ENCODE measurements at places on chromosomes 7 and 10. TPM values are rescaled to one million over a fixed set of nuclear protein-coding genes. Genes with fewer than 3 reads are reported as not detected.

The HYAL4 gene
- not detected for polyA plus RNA-seq

DNA sequence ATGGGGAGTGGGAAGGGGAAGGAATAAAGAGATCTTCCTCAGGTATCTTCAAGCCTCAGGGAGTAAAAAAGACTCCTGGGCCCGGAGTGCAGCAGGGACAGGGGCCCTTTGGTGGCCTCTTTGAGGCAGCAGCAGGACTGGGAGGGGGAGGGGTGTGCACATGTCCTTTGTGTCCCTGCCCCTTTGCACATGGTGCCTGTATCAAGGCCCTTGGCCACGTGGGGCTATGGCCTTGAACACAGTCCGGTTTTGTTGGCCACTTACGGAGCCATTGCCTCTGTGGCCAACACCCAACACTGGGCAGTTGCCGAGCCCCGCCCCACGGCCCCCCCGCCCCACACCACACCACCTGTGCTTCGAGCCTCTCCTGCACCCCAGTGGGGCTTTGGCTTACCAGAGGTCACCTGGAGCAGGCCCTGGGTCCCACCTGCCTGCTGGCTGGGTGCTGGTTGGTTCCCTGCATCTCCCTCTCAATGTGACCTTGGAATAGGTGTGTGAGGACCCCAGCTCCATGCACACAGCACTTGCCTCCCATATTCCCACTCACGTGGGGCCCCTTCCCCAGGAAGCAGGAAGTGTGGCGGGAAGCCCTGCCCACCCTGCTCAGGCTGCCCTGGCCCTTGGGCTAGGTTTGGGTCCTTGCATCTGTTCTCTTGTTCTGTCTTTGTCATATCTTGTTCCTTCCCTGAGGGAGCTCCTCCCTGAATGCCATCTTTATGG is 5.4 kb downstream of the SAP25 start:
- no peak for DNase-seq

DNA sequence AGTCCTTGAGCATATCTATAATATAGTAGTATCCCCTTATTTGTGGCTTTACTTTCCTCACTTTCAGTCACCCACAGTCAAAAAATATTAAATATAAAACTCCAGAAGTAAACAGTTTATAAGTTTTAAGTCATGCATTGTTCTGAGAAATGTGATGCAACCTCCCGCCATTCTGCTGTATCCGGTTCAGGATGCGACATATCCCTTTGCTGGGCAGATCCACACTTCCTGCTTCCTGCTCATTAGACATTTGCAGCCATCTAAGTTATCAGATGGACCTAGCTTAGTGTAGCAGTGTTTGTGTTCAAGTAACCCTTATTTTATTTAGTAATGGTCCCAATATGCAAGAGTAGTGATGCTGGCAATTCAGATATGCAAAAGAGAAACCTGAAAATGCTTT is 38.9 kb upstream of the BMS1 start:
- DNase-seq, result no peak

GRCh38 chr7:105369944-105370343 is 18.8 kb downstream of the SRPK2 start:
- DNase-seq, result no peak

The IGFBP1 gene
- polyA plus RNA-seq, result 0.56 TPM
